ENCODE measurements at places on chromosomes 16 and 17.
A peak's percentile ranks its signal among the peaks of the same experiment; 100 is the strongest.

- peak; percentile 84 for DNase-seq
These were observed 24.0 kb downstream of the LIMD2 start for GRCh38 chr17:63675607-63676546.

DNA sequence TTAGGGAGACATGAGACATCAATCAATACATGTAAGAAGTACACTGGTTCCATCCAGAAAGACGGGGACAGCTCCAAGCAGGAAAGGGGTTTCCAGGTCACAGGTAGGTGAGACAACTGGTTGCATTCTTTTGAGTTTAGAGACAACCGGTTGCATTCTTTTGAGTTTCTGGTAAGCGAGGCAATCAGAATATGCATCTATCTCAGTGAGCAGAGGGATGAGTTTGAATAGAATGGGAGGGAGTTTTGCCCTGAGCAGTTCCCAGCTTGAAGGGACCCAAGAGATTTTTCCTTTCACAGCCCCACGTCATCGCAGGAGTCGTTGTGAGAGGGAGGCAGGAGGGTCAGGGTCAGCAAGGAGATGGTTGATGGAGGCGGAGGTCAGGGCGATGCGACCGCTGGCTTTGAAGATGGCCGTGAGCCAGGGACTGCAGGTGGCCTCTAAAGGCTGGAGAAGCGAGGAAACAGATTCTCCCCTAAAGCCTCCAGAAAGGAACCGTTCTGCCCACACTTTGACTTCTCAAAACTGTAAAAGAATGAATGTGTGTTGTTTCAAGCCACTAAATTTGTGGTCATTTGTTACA is 36.5 kb downstream of the IRF8 start:
- no peak for DNase-seq

DNA sequence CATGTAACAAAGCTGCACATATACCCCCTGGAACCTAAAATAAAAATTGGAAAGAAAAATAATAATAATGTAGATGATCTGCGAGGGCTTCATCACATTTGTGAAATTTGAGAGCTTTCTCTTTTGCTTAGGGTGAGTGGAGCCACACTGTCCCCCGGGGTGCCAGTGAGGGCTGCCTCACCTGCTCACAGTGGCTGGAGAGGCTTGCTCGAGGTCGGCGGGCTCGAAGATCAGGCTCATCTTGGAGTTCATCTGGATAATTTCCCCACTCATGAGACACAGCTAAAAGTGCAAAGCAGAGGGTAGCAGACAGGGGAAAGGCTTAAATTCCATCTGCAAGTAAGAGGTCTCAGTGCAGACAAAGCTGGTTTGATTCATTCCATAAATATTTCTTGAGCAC is 123.8 kb downstream of the DNAH3 start:
- DNase-seq: no peak

GRCh38 chr16:52861614-52862022 is 191.1 kb downstream of the CHD9NB start:
- no peak for DNase-seq

DNA sequence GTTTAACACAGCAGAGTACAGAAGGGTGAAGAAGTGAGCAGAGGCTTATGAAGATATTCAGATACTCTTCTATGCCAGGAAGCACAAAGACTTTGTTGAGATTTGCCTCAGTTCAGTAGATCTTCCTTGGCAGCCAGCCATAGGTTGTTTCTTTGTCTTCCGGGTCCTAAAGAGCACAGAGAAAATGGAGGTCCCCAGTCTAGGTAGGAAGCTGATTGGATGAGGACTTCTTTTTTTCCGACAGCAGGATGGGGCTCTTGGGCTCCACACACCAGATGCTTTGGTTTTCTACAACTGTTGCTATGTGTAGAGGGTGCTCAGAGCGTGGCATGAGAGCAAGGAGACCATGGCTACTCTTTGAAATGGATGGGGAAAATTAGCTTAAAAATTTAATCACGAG is 8.3 kb upstream of the CDC6 start:
- DNase-seq: no peak

GRCh38 chr17:62840871-62841270 is 32.8 kb upstream of the MARCHF10 start:
- no peak for DNase-seq

DNA sequence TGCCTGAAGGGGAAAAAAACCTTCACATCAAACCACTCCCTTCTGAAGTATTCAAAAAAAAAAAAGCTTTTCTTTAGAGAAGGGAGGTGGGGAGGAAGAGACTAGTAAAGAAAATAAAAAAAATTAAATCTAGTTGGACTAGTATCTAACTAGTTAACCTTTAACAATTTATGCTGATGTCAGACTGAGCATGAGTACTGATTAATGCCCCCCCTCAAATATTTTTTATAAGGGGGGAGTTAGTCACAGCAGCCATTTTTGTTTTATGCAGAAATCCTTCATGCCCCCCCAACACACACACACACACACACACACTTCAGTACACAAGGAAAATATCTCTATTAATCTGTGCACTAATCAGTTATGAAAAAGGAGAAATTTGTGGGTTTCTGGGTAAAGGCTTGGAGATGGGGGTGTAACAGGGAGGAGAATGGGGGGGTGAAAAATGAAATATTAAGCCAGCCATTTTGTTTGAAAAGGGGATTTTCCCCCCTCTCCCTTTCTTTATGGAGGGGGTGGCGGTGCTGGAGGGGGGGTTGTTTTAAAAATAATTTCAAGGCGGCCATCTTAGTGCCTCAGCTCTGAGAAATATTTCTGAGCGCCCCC is 4.7 kb upstream of the CHD3 start:
- peak; percentile 49 for DNase-seq

DNA sequence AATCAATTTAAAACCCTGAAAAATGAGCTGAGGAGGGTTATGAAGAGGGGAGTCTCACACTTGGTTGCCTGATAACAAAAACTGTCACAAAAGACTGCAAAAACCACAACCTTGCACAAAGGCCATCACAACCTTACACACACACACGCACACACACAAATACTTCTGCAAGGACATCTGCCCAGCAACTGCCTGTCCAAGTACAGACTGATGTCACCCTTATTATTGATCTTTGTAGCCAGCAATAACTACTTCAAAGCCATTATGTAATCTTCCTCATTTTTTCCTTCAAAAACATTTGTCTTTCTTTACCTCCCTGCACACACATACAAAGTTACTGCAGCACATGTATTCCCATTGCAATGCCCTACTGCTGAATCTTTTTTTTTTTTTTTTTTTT is 253.2 kb upstream of the HSBP1 start:
- DNase-seq: no peak

DNA sequence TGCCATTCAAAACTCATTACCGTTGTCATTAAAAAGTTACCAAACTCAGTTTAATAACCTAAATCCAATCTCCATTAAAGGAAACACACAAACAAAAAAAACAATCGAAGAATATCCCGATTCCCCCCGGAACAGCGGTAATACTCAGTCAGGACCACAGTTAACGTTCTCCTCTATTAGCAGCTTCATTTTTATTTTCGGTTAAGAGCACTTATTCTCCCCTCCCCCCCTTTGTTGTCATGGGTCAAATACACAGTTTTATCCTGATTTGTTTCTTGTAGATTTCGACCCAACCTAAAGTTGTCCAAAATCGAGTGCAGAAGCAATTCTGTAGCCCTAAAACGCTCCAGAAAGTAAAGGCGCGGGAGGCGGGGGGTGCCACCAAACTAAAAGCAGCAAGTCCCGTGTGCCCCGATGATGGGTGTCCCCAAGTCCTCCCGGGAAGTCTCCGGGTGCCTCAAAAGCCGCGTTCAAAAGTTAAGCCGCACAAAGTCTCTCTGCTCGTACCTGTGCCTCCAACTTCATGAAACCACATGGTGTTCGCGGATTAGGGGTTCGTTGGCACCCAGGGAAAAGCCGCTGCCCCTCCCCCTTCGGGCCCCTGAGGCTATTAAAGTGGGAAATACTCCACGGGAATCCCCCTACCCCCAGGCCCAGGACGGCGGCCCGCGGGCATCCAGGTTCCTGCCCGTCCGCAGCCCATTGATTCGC is 996 bp downstream of the SUMO2 start:
- peak; percentile 73 for DNase-seq

DNA sequence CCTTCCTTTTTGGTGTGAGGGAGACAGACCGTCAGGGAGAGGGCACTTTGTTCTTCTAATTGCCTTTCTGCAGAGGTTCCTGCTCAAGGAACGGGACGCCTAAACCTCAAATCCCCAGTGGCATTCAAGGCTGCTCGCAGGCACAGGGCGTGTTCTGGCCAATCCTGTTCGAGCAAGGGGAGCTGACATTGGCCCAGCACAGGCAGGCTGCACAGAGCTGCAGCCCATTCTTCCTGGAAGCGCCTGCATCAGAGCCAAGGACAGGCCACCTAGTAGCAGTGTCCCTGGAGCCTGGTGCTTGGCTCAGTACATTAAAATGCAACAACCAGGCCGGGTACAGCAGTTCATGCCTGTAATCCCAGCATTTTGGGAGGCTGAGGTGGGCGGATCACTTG is 72.2 kb upstream of the CREBBP start:
- DNase-seq: peak; percentile 96

DNA sequence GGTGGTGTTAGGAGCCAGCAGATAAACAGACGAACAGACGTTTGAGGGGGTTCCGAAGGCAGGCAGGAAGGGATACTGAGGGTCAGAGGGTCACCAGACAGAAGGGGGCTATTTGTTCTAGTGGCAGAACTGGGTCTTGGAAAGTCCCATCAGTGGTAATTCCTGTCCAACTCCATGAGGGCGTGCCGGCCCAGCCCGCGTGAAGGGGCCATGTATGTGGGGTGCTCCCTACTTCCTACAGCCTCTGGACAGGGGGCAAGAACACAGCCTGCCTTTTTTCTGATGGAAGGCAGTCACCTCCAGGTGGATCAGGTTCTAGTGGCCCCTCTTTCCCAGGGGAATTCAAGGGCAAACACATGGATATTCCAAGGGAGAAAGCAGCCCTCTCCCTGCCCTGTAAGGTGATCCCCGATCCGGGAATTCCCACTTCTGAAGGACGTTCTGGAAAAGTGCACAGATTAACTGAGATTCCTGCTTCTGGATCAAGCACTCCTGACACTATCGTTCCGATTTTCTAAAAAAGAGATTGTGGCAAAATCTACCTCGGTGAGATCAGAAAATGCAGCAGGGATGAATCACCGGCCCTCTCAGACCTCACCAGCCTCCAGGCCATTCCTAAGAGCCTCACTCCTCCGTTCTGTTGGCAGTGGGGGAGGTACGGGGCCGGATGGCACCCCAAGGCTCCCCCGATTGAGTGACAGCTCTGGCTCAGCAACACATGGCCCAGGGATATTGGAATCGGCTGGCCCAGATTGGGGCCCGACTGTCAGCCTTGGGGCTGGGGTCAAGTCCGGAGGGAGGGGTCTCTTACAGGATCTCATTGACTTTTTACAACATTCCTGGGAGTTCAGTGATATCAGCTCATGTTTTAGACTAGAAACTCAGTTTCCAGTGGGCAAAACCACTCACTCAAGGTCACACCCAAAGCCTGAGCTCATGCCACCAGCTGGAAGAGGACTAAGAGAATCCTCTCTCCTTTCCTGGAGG is 12.4 kb downstream of the STX1B start:
- DNase-seq: no peak

DNA sequence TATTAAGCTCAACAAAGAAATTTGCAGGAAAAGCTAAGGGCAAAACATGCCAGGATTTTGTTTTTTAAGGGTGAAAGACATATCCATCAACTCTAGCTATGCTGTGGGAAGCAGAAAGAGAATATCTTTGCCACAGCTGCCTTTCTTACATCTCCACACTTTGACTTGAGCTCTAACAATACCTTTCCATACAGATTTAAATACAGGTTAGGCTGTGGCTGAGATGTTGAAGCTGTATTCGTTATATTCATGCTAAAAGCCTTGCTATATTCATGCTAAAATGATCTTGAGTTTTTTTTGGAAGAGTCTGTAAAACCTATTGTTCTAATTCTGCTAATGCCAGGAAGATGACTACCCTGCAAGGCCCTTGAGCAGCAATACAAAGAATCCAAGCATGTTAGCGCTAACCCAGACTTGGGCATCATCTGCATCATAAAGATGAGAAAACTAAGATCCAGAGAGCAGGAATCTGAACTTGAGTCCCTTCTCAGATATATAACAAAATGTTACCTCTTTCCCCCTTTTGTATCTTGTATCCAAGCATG is 204.8 kb upstream of the C17orf78 start:
- DNase-seq: no peak

GRCh38 chr17:14304222-14304772 is 3.4 kb downstream of the HS3ST3B1 start:
- no peak for DNase-seq

DNA sequence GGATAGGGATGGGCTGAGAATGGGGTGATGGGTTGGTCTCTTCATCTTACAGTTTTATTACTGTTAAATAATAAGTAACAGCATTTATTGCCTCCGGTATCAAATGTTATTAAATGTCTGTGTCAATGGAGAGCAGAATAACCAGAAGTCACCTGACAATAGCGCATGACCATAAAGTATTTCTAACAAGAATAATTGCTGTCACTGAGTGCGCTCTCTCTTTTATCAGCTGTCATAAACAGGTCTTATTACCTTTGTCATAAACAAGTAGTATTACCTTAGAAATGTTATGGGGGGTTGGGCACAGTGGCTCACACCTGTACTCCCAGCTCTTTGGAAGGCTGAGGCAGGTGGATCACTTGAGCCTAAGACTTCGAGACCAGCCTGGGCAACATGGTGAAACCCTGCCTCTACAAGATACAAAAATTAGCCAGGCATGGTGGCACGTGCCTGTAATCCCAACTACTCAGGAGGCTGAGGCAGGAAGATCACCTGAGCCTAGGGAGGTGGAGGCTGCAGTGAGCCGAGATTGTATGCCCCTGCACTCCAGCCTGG is 120.6 kb downstream of the MAP2K6 start:
- no peak for DNase-seq

GRCh38 chr16:85613604-85614337 is 649 bp downstream of the GSE1 start:
- no peak for DNase-seq

DNA sequence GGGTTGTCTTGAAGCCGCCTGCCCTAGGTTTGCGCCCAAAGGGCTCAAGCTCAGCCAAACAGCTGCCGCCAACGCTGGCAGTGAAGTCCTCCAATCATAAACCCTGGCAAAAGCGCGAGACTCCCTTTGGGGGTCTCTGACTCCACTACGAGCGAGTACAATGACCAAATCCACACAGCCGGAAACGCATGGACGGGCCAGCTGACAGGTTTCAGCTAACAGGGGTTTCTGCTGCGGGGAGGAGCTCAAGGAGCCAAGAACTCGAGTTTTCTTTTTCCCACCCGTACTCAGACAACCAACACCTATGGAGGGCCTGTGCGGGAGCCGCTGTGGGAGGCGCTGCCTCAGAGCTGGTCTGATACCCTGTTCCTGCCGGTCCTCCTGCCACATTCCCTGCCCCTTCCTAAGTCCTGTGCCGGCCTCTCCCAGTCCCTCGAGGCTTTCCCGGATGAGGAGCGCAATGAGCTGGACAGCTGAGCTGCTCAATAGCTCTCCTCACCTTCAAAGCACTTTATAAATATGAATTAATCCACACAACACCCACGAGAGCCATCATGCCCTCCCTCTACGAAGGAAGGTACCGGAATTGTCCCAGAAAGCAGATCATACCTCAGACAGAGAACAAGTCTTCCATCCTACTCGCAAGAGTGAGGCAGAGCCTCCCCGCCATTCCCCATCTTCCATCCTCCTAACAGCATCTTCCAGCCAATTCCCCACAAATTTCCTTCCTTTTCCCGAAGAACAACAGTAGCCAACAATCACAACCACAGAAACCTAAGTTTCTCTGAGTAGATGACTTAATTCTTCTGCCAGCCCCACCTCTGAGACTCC is 6.1 kb downstream of the ABR start:
- DNase-seq: no peak
